Stimulated activated CD4-positive, alpha-beta T cell treated with anti-CD3 and anti-CD28 coated beads, TNF-alpha, amount 100 ng/mL, for 48 hours (primary cell): ENCODE measurements at places on chromosomes 11 and 22.

DNA sequence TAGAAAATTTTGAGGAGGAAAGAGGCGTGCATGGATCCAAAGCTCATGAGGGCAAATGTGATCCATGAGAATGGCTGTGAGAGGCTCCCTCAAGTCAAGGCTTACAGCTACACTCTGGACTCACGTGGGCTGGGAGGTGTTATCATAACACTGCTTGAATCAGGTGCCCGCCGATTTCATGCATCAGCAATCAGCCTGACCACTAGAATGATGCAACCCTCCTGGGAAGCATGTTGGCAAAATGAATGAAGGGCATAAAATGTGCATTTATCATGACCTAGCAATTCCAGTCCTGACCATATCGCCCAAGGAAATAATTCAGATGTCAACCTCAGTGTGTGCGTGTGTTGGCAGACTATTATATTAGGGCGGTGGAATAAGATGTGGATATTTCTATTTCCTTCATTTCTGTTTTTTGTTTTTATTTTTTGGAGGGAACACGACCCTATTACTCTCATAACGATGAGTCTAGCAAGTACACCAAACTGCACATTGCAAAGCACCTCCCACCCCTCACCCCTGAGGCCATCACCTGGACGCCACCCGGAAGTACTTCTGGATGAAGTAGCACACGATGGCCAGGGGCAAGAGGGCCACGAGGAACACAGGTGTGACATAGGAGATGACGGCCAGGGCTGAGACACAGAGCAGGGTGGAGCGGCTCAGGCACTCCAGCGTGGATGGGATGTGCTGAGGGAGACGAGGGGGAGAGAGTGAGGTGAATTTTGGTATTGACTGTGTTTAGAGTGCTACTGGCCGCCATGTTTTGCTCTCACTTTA lies 15.7 kb upstream of the KCNJ11 start:
- DNase-seq = no peak

DNA sequence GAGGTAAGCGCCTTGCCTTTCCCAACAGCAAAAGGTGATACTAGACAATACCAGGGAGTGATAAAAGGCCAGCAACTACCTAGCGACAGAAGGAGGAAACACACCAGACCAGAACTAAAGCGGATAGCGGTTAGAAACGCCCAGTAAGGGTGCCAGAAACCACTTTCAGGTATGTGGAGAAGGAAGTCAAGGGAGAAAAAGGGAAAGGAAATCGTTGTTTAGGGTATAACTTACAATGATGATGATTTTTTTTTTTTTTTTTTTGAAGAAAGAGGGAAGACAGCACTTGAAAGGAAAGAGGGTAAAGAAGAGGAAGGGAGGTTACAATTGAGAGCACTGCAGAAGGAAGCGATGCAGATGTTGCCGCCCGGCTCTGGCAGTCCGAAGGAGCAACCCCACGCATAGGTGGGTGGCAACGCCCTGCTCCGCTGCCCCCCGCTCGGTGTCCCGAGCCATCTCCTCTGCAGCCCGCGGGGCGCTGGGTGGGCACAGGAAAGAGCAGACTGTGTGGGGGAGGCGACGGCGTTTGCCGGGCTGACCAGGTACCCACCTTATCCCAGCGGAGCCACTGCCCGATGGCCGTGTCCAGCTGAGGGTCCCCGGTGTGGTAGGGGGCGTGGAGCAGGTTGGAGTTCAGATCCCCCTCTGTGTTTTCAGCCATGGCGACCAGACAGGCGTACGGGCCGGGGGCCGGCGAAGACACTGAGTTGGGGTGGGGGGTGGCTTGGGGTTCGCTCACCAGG lies 561 bp downstream of the PGM2L1 start:
- no peak for DNase-seq

- DNase-seq = no peak
Observed at GRCh38 chr11:73198677-73199076, 19.4 kb upstream of the P2RY2 start.

GRCh38 chr11:128379587-128380580 lies 207.5 kb downstream of the ETS1 start:
- DNase-seq = no peak

- no peak for DNase-seq
Observed at GRCh38 chr11:1397146-1397861, 7.6 kb downstream of the BRSK2 start.

GRCh38 chr11:2869134-2869526 lies 16.4 kb downstream of the CDKN1C start:
- no peak for DNase-seq

DNA sequence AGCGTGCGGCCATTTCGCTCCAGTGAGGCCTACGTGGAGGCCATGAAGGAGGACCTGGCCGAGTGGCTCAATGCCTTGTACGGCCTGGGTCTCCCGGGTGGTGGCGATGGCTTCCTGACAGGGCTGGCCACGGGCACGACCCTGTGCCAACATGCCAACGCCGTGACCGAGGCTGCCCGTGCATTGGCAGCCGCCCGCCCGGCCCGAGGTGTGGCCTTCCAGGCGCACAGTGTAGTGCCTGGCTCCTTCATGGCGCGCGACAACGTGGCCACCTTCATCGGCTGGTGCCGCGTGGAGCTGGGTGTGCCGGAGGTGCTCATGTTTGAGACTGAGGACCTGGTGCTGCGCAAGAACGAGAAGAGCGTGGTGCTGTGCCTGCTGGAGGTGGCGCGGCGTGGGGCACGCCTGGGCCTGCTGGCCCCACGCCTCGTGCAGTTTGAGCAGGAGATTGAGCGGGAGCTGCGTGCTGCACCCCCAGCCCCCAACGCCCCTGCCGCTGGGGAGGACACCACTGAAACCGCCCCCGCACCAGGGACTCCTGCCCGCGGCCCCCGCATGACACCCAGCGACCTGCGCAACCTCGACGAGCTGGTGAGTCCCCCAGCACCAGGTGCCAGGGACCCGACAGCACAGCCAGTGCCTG lies 1.8 kb downstream of the GAS2L1 start:
- DNase-seq = no peak

- no peak for DNase-seq
Observed at GRCh38 chr11:33605703-33606102, 94.9 kb downstream of the C11orf91 start.

DNA sequence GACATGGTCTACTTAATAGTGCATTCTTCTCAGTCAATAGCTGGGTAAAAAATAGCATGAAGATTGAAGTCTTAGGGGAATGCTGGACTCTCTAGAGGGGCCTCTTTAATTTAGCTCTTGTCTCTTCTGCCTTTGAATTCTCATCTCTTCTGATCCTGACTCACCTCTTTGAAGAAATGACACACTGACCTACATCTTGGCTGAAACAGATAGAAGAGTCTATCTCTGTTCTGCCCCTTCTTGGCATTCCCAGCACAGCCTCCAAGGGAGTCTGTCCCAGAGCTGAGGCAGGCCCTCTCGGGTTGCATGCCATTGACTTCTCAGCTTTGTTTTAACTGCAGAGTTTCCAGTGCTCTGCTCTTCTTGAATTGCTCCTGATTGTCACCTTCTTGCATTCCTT lies 55.7 kb downstream of the PTPRJ start:
- no peak for DNase-seq

DNA sequence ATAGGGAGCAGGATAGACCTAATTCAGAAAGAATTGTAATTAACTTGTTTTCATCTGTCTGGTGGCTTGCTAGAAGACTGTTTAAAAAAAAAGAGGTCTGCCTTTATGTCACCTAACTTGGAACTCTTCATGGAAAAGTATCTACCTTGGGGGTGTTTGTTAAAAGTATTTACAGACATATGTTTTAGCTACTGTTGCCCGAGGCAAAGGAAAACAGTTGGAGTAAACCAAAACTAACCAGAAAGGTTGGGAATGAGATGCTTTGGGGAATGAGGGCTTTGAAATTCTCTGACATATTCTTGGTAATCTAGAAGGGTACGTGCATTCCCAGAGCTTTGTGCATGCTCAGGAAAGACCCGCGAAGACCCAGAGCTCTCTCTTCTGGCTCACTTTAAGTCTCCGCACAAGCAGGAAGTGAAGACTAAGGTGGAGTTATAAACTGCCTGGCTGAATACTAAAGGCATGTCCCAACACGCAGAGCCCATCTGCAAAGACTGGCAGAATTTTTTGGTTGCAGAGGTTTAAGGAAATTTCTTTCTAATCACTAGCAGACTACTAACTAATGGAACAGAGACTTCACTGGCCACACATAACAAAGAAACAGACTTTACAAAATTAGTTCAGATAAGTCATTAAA lies 33.2 kb downstream of the HIKESHI start:
- no peak for DNase-seq
